Globus pallidus (tissue), 1 donor: ENCODE measurements at places on chromosomes 3 and 15.

DNA sequence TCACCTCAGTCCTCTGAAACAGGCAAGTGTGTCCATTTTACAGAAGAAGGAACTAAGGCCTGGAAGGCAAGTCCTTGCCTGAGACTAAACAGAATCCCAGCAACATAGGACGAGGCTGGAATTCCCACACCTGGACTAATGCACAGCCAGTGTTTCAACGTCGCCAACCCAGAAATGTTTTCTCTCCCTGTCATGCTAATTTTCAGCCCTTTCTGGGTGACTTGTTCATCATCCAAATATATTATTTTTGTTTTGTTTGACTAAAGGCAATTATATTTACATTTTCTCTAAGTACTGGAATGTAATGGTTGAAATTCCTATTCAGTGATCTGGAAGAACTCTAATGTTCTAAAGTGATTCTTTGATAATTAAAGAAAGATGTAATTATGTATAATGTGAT is 51.8 kb downstream of the BTD start:
- DNase-seq, result no peak

- no peak for DNase-seq
Observed at GRCh38 chr15:99305761-99306505, 54.7 kb downstream of the LRRC28 start.

GRCh38 chr3:188941103-188941502 is 230.7 kb upstream of the TPRG1 start:
- DNase-seq, result peak; percentile 46

DNA sequence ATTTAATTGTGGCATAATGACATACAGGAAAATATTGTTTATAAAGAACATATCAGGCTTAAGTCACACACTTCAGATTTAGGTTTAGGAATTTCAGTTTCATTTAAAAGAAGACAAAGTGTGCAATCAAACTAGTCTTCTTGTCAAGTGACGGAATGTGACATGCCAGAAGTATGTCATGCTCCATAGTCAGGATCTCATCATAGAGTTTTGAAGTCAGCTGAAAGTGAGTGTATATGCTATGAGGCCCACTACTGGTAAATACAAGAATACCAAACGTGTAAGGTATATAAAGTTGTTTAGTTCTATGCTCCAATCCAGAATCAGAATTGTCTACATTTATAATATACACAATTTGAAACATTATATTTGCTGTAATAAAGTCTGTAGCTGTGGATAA is 988.4 kb downstream of the TBL1XR1 start:
- DNase-seq, result no peak

GRCh38 chr3:193621127-193621526 is 28.1 kb downstream of the OPA1 start:
- DNase-seq, result peak; percentile 25

- no peak for DNase-seq
Observed at GRCh38 chr15:45095661-45096060, 18.3 kb downstream of the DUOX2 start.

DNA sequence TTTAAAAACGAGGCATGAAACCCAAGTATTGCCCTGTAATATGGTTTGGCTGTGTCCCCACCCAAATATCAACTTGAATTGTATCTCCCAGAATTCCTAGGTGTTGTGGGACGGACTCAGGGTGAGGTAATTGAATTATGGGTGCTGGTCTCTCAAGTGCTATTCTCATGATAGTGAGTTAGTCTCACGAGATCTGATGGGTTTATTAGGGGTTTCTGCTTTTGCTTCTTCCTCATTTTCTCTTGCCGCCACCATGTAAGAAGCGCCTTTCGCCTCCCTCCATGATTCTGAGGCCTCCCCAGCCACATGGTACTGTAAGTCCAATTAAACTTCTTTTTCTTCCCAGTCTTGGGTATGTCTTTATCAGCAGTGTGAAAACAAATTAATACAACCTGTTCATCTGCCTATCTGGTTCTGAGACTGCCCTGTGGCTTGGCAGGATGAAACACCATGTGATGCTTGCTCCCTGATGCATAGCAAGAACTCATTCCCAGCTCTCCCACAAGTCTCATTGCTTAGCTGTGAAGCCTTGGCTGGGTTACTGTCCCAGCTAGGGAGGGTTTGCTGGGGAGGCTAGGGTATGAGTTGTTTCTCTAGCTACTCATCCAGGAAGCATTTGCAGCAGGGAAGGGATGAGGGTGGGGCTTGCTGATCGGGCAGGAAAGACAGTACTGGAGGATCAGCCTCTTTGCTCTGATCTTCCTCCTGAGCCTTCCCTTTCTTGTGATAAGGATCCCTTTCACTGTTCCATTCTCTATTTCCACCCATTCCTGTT is 3.7 kb upstream of the SQOR start:
- no peak for DNase-seq

- DNase-seq, result no peak
Observed at GRCh38 chr15:99421172-99421656, 144.6 kb upstream of the MEF2A start.

DNA sequence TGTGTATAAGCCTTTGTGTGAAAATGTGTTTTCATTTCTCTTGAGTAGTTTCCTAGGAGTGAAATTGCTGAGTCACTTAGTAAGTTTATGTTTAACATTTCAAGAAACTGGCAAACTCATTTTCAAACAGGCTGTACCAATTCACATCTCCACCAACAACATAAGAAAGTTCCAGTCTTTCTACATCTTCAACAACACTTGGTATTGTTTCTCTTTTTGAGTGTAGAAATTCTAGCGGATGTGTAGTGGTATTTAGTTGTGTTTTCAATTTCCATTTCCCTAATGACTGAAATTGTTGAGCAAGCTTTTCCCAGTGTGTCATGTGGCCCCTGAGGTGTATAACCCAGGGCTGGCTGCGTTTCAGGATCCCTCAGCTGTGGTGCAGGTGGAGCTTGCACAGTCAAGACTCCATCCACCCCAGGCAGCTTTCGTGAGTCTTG is 258.5 kb downstream of the PDCD6IP start:
- no peak for DNase-seq

GRCh38 chr15:85583442-85583841 is 203.0 kb downstream of the AKAP13 start:
- DNase-seq, result no peak

GRCh38 chr15:90813796-90814190 is 54.6 kb upstream of the FURIN start:
- no peak for DNase-seq
